CD8-positive, alpha-beta T cell (primary cell): ENCODE measurements at places on chromosomes 3 and 15.

DNA sequence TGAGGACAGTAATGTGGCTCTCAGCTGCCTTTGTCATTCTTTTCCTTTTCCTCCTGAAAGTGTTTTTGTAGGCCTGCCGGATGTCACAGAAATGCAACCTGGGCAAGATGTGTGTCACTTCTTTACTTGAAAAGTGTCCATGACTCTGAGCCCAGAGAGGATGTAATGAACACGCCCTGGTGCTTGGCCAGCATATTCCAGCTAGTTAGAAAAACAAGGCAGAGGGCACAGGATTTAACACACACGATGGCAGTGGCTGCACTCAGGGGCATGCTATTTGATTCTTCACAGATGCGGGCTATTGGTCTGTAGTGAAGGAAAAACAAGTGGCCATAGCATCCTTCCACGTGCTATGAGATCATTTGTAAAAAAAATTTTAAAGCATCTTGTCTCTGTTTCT, 30.3 kb upstream of the PTX3 start:
- no peak for DNase-seq

GRCh38 chr3:31392568-31392967, 140.2 kb upstream of the STT3B start:
- DNase-seq: no peak

DNA sequence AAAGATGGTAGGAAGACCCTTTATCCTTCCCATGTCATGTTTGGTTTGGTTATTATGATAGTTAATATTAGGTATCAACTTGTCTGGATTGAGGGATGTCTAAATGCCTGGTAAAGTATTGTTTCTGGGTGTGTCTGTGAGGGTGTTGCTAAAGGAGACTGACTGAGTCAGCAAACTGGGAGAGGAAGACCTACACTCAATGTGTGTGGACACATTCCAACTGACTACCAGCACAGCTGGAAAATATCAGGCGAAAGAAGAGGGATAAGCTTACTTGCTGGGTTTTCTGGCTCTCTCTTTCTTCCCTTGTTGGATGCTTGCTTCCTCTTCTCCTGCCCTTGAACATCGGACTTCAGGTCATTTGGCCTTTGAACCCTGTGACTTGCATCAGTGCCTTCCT, 1227.6 kb upstream of the EPHA6 start:
- DNase-seq: no peak

DNA sequence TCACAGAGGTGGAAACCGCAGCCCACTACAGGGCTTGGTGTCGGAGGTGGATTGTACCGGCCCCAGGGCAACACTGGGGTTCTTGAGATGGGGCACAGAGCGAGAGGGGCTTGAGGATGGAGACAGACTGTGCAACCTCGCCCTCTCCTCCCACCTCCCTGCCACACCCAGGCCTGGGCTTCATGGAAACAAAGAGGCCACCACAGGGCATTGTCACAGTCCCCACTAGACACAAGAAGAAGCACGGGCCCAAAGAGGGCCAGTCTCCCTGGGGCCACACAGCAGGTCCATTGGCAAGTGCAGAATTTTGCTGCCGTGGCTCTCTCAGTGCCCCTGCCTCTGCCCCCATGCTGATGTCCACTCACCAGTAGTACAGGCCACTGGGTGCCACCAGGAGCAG, 4.1 kb upstream of the CALML4 start:
- no peak for DNase-seq

DNA sequence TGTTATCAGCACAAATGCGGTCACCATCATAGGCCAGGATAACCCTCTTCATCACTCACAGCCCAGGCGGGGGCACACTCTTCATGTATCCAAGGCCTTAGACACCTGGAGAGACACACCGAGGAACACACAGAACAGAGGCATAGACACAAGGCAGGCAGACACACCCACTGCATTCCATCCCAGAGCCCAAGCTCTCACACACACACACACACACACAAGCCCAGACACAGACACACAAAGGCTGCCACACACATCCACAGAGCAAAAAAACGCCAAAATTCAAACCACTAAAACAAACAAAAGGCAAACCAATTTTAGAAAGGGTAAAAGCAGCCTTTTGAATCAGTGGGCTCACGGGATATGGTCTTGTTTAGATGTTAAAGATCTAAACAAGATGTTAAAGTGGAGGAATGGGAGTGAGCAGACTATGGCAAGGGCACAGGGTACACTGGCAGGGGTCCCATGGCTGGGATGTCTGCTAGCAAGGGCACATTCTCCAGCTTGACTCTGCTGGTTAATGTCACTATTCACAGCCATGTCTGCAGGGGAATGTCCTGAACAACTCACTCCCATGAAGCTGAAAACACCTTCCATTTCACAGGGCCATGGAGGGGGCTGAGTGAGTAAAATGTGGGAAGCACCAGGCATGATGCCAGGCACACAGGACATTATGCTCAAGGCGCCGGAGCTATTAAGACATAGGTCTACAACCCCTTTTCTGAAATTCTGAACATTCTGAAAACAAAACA, 14.9 kb upstream of the CRABP1 start:
- no peak for DNase-seq

DNA sequence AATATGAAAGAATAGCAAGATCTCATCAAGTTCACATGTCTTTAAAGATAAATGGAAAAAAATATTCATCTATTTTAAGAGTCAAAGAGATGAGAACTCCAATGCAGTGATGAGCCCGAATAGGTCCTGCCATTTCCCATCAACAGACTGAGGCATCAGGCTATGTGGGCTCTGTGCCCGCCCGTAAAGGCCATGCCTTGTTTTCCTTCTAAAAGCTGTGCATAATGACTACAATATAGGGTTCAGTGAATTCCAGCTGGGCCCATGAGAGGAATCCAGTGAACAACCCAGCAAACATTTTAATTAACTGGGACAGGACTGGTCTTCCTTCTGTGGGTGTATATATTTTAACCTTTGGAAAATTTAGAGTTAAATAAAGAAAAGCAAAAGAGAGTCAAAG, 44.6 kb downstream of the RASGRP1 start:
- DNase-seq: no peak
